Left lung (tissue), 14 donors: ENCODE measurements at places on chromosomes 2 and 18. TPM values are rescaled to one million over a fixed set of nuclear protein-coding genes. Genes with fewer than 3 reads are reported as not detected.

The ZBTB14 gene
- 20.1 TPM for polyA plus RNA-seq

DNA sequence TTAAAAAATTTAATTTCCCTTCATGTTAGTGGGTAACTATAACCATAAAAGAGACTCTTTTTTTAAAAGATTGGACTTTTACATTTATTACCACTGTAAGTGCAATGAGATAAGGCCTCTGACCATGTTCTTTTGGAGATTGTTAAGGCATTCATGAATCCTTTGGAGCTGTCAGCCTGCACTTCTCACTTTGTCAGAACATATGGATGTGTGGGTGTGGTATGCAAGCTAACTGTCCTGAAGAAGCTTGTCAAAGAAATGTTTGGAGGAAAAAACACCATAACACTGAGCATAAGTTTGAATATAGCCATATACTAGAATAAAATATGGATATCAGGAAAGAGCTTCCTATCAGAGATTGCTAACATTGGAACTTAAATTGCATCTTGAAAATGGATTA is 754.1 kb downstream of the DPP10 start:
- no peak for DNase-seq

GRCh38 chr2:231530099-231531011 is at the start of gene NMUR1:
Gene NMUR1 (minus strand): TSS chr2:231530445. CDS start chr2:231530361, 84 bp downstream.
- no peak for DNase-seq

The FBXO41 gene
- polyA plus RNA-seq, result 1.4 TPM

The CCDC148 gene
- 4.3 TPM for polyA plus RNA-seq

DNA sequence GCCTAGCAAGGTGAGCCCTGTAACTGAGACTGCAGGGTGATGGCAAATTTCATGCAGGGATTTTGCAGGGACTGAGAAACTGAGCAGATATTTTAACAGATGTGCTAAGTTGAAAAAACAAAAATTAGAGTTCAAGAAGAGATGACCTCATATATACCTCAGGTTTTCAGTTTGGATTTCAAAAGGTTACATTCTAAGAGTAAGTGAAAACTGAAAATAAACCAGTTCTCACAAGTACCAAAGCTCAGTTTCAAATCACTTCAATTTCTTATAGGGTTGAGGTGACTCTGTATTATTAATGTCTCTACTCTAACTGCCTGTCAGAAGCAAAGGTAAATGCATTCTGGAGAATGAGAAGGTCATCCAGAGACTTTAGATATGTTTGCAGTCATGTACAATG is 237.4 kb upstream of the VRK2 start:
- no peak for DNase-seq

- no peak for DNase-seq
Observed at GRCh38 chr18:10301831-10302483, 152.5 kb upstream of the APCDD1 start.

DNA sequence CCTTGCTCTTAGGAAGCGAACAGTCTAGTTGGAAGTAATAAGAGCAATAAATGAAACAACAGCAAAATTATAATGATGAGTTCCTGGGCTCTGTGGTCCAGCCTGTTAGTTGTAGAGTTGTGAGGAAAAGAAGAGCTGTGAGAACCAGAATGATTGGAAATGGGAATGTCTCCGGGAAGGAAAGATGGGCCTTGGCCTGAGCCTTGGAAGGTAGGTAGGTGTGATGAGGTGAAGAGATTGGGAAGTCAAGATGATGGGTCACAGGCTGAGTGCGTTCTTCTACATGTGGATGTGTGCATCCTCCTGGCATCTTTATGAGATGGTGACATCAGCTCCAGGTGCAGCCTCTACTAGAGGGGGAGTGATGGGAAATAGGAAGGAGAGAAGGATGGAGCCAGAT is 115.2 kb upstream of the EML6 start:
- DNase-seq, result no peak

DNA sequence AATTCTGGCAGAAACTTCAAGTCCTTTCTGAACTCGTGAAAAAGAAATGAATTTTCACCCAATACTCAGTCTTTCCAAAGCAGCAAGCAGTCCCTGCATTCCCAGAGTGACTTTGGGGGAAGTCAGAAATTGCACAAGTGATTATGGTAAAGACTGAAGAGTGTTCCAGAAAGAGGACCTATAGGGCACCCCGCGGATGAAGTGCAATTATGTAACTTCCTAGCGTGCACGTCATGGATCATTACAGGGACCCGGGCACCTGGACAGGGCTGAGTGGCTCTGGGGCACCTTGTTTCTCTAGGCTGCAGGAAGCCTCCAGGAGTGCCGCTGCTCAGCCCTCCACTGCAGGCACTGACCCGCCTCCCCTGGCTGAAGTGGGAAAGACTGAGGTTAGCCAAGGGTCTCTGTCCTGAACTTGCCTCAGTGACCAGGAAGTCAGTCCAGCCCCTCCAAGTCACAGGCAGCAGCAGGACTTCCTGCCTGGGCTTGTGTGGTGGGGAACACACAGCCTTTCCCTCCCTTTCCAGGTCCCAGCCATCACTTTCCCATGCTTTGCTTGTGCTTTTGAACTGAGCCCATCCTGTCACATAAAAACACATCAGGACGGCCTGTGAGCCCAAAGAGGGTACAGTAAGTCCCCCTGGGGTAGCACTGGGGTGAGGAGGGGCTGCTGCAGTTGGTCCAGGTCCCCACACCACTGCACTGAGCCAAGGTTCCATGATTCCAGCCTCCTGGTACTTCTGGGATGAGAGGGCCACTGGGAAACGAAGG is 19.8 kb downstream of the TMEM185B start:
- DNase-seq, result no peak

GRCh38 chr2:30866974-30867373 is 59.7 kb upstream of the CAPN13 start:
- no peak for DNase-seq

GRCh38 chr18:47120428-47120827 is 29.9 kb downstream of the HDHD2 start:
- DNase-seq, result no peak

GRCh38 chr2:222797261-222797660 is 63.6 kb upstream of the ACSL3 start:
- DNase-seq, result no peak
